ENCODE measurements at places on chromosomes 1 and 21.

- no peak for DNase-seq
These were observed 8.9 kb upstream of the GOLT1A start for GRCh38 chr1:204222764-204223055.

- DNase-seq: no peak
These were observed 222.6 kb downstream of the CAMTA1 start for GRCh38 chr1:7007902-7008301.

GRCh38 chr1:10694274-10694632, 102.2 kb downstream of the CASZ1 start:
- peak; percentile 60 for DNase-seq

DNA sequence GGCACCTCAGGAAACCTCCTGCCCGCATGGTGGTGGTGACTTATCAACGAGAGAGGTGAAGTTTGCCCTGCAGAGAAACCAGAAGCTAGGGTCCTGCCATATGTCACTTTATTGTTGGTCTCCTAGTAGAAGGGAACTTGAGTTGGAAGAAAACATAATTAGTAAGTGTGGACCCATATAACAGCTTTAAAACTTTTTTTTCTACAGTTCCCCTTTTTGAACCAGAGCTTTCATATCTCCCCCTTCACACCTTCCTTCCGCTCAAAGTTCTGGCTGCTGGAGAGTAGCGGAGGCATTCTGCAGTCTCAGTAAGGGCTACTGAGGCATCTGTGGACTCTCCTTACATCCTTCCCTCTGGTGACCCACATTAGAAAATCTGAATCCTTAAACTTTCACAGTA, 48.9 kb downstream of the PHC2 start:
- no peak for DNase-seq

GRCh38 chr21:39003982-39004633, 179.1 kb downstream of the PSMG1 start:
- DNase-seq: no peak

GRCh38 chr1:186837806-186838205, 9.1 kb downstream of the PLA2G4A start:
- DNase-seq: no peak

All from right forelimb (tissue), 1 donor.